ENCODE measurements at places on chromosomes 5 and 9.

DNA sequence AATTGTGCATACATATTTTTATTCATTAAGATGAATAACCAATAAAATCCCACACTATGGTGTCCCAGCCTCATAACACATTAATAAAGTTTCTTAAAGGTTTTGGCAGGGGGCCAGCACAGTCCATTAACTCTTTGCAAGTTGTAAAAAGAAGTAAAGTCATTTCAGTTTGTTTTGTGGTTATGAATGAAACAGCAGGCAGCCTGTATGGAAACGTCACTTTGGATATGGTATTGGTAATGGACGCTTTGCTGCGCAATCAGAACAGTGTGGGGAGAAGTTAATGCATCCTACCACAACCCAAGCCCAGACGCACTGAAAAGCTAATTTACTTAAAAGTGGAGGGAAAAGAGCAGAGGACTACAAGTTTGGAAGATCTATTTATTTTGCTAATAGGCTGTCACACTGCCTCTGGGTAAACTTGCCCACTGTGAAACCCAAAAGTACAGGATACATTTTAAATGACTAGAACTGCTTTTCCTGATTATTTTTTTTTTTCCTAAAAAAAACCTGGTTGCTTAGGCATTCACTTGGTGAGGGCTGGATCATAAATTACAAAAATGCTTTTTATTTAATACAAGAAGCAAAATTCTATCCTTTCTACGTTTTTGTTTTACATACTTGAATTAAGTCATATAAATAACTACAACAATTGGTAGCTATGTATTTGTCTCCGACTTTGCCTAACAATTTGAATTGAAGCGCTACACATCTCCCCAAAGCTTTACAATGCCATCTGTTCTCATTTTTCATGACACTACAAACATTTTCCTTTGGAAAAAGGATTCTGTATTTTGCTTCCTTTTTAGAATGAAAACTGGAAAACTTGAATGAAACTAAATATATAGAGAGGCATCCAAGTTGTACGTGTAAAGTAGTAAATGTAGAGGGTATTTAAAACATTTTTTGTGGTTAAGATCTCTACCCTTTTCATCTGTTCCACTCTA is 104.3 kb downstream of the NFIB start:
- no peak for DNase-seq

DNA sequence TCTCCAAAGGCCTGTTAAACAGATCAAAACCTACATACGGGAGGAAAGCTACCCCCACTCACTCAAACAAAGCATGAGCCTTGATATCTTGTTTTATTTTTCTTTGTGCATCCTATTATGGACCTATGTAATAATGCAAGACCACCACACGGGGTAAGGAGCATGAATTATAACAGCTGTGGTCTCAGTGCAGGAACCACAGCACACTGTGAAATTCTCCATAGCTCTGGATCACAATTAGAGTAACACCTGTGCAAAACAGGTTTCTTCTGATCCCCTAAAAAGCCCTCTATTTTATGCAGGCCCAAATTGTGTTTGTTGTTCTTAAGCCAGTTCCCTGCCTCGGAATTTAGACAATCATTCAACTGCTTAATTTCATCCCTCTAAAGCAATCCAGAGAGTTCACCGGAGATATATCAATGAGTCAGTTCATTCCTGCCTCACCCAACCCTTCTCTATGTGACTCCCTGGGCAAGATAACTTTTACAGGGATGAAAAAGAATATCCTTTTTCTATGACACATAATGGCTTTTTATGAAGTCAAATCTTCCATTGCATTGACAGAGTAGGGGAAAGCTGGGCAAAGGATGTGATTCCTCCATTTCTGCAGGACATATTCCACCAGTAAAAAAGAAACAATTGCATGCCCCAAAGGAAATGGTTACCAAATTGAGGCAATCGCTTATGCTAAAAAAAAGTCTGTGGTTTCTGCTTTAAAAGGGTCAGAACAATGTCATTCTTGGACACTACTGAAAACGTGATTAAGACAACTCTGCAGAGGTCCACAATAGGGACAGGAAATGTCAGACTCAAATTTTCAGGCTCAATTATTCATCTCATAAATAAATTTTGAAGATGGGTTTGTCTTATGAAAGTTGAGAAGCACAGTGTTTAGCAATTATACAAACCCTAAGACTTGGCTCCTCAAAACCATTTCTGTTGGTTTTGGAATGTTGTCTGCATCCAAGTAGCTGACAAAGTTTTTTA is 41.6 kb upstream of the FST start:
- no peak for DNase-seq

DNA sequence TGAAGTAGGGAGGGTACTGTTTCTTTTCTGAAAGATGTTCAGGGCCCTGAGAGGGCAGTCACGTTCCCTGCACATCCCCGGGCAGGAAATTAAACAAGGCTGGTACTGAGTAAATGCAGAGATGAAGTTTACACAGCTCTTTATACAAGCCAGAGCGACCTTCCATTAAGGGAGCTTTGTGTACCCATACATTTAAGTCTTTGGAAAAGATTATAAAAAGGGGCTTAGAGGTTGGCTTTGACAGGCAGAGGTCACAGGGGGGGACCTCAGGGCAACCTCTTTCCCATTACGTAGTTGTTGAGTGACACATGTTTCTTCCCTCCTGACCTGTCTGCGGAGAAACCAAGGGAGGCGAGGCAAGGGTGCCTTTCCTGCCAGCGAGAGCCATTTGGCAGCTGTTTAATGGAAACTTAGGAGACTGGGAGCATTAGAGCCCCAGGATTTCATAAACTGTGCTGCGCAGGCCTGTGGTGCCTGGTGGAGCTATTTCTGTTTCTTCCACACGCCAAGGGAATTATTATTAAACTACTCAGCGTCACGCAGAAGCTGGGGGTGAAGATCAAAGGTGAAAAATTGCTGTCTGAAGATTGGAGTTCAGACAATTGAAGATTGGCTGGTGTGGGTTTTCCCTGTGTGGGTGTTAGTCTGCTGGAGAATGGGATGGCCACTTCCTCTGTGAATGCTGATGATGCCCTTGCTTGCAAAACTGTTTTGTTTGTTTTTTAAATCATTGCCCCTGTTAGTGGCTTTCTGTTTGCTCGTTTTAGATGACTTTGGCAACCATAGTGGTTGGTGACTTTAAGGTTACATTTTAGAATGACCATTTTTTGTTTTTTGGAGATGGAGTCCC is 3.2 kb upstream of the SMIM32 start:
- DNase-seq, result no peak

DNA sequence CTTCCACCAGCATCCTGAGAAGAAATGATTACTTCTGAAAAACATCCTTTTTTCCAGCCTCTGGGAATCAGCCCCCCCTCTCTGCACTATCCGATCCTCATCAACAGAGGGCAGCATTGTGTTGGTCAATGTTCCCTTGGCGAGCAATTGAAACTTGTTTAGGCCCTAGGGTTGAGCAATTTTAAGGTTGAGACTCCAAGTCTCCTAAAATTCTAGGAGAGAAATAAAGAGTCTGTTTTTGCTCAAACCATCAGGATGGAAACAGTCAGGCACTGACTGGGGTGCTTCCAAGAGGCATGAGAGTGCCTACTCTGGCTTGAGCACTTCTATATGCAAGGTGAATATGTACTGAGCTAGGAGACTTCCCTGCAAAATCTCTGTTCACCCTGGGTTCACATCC is 12.4 kb upstream of the CYFIP2 start:
- peak; percentile 23 for DNase-seq

- DNase-seq, result no peak
Observed at GRCh38 chr9:92948038-92948534, 763 bp downstream of the FGD3 start.

GRCh38 chr5:81288021-81288433 is 13.4 kb upstream of the ZCCHC9 start:
- DNase-seq, result no peak

DNA sequence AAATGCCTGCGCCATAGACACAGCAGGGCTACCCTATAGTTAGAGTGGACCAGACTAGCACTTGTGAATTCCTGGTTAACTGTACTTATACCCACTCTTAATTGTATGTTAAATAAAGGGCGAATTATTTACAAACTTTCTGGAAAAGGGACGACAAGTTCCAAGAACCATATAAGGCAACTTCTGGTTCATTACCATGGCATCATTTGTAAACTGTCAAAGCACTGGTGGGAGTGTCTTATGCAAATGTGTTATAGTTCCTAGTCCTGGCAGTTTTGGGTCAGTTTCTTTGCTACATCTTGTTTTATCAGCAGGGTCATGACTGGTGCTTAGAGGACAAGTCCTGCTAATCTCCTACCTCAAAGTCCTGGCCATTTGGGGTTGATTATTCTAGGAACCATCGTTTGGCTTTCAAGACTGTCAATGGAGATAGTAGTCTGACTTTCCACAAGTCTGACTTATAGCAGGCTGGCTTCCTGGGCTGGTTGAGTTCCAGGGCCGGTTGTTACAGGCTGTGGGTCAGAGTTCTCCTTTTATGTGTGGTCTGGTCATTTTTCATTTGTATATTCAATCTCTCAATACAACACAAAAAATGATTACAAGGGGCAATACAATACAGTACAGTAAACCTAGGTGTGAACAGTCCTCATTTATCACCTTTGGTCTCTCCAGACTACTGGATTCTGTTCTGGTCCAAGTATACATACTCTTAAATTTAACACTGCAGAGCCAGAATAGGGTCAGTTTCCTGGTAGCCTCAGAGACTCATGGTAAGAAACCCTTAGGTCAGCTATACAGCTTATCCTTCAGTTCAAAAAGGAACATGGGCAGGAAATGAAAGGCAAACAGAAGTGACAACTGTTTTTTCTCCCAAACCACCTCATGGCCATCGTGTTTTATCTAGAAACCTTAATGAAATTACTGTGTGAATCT is 8.3 kb upstream of the CFAP95 start:
- DNase-seq, result no peak

DNA sequence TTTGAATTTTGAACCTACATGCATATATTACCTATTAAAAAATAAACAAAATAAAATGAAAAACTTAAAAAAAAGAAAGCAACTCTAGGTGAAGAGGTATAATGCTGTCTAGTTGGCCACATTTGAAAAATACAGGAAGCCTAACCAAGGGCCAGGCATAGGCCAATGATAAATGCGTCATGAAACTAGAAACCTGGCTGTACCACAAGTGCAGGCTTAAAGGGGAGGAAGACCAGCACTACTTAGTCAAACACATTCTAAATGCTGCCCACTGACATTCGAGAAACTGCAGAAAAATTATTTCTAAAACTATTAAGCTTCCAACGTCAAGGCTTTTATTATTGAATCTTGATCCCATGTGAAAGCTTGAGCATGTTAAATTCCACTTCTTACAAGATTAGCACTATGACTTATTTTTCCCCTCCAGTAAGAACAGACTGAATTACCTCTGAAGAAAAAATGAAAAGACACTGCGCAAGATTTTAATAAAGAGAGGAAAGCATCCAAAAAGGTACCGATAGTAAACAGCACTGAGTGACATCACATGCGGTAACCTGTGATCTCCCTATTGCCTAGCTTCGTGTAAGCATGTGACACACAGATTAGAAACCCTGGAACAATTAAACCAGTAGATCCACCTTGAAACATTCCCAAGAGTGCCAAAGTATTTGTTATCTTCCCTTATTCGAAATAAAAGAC is 16.2 kb downstream of the CDC14B start:
- no peak for DNase-seq

- DNase-seq, result no peak
Observed at GRCh38 chr9:108534741-108535140, 321.0 kb downstream of the ACTL7B start.

GRCh38 chr5:85143138-85143537 is 758.5 kb upstream of the EDIL3 start:
- no peak for DNase-seq

GRCh38 chr5:36310138-36310537 is 8.4 kb upstream of the RANBP3L start:
- no peak for DNase-seq

DNA sequence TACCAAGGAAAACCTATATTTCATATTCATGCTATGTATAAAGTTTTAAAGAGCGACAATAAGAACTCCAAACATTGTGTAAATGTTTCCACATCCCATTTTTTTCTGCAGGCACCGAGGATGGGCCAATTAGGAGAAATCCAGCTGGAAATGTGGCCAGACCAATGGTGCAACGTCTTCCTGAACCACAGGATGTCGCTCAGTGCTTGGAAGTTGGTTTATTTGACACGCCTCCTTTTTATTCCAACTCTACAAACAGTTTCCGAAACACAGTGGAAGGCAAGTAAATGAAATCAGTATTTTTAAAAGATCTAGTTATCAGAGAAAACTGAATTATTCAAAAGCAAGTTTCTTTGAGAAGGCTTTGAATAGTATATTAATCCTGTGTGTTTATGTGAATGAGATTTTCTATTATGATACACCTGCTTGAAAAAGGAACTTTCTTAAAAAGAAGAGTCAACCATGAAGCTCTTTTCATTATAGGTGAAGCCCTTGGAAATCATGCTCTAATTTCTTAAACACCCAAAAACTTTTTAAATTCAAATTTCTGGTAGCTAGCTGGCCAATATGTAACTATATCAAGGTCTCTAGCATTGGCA is 9.1 kb downstream of the TYRP1 start:
- no peak for DNase-seq

DNA sequence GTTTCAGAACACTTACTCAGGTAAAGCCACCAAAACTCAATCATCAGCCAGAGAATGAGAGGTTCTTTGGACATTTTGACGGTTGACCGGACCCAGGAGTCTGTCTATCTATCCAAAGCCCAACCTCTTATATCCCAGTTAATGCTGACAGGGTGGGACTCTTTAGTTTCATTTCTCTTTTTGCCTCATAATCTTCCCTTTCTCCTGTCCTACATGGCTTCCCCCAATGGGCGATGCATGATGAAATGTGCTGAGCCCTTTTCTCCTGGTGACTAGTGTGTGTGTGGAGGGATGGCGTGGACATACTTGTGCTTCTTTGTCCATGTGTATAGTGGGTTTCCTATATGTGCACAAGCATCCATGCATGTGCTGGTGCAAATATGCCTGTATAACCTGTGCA is at the start of gene TIMD4:
Gene TIMD4, minus strand, starts transcription at position 102 of the 400 bp plus-strand sequence. Its CDS starts 28 bp downstream, at position 74.
- no peak for DNase-seq

DNA sequence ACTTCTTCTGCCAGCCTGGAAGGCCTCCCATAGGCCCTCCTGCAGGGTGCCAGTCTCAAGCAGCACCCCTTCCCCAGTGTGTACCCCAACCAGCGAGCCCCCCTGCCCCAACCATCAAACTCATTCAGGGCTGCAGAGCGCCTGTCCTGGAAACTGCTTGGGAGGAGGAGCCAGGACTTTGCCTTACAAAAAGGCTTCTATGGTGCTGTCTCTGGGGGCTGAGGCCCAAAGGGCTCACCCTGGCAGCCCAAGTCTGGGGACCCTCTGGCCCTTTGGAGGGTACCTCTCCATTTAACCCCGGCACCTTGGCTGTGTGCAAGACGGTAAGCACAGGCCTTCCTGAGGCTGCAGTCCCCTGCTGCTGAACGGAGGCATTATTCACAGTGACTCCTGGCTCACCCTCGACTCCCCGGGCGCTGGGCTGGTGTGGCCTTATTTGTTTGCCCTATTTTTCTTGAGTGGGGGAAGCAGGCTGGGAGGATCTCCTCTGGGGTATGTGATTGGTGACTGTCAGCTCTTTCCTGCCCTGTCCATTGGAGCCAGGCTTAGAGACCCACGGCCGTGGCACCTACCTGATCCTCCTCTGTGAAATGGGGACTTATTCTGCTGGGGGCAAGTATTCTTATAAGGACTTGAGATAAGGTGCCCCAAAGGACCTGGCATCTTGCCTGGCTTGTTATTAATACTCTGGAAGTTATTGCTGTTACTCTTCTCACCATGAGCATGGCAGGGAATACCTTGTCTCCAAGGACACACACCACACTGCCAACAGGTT is 5.8 kb downstream of the LMX1B start:
- no peak for DNase-seq

Data from NCI-H1436 (cell line).